AML-193 (cell line): ENCODE measurements at places on chromosomes 6 and 20.

DNA sequence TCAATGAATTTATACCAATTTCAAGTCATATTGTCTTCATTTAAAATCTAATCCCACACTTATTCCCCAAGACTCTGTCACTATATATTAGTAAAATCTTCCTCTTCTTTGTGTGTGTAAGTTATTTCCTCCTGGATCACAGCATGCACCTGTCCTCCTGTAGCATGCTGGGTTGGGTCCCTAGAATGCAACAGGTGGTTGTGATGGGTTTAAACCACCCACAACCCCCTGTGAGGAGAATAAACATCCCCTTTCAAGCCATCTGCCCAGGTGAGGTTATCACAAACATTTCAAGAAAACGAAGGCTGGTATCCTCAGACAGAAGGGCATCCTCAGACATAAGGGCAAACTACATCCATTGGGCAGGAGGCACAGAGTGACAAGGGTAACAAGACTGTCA, 26.4 kb downstream of the DZANK1 start:
- no peak for DNase-seq

DNA sequence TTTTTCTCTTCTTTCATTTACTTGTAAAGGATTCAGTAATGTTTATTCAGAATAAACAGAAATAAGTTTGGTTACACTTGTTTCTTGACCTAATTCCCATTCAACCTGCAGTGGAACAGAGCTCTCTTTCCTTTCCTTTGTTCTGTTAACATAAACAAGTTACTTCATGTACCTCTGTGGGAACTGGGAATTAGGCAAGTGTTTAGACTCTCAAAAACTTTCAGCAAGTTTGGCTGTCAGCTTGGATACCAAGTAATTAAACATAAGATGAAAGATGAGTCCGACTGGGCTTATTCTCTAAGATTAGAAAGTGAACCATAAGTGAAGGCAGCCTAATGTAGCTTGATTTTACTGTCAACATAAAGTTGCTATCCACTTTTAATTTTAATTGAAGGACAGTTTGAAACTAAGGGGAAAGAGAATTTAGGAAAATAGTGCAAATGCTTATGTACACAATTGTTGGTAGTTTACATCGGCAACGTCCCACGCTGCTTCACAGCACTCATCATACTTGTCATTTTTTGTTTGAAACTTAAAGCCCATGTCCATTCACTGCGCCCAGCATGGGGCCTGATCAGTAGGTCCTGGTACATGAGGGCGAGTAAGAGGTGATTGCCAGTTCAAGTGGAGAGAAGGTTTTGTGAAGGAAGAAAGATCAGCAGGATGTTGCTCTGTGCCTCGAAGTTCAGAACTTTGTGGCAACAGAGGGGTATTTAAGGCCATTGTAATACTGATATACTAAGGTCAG, 113.0 kb downstream of the PLEKHG1 start:
- no peak for DNase-seq

DNA sequence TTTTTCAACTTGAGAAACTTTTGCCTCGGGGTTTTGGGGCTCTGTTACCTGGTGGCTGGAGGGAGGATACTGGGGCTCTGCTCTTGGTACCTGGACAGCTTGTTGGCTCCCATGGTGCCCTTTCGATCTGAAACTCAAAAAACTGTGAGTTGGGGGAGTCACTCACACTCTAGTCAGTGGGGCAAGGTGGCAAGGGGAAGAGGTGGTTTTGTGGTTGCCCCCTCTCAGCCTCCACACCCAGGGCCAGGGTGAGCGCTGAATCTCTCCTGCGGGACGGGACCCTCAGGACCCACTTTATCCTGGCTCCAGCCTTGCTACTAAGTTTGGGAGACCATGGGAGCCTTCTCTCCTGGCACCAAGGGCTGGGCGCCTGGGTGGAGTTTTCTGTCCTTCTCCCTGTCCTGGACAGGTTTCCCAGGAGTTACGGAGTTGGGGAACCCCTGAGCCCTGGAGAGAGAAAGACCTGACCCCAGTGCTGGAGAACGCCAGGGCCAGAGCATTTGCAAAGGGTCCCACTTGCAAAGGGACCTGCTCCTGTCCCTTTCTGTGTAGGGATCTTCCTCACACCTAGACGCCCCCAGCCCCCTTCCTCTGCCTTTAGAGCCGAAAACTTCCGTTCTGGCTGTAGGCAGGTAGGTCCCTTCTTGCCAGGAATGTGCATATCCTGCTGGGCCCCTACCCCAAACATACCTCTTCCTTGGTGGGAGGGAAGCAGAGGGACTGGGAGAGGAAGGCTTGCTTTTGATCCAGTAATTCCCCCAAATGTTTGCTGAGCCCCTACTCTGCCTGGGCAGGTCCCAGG, 2.9 kb downstream of the FOXP4 start:
- DNase-seq: no peak

DNA sequence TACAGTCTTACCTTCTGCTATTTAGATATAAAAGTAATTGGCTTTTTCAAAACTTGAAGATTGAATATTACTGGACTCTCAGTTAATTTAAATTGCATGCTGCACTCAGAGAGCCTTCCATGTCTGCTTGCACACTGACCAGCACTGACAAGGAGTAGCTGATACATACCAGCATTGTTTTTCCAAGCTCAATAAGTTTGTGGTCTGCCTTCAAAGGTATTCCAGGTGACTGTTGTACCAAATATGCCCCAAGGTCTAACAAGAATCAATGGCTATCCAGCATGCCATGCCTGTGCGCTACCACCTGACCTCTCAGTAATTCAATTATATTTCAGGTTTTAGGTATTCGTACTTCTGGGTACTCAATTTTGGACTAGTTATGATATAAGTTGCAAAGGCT, 30.0 kb downstream of the BEND6 start:
- peak; percentile 53 for DNase-seq

DNA sequence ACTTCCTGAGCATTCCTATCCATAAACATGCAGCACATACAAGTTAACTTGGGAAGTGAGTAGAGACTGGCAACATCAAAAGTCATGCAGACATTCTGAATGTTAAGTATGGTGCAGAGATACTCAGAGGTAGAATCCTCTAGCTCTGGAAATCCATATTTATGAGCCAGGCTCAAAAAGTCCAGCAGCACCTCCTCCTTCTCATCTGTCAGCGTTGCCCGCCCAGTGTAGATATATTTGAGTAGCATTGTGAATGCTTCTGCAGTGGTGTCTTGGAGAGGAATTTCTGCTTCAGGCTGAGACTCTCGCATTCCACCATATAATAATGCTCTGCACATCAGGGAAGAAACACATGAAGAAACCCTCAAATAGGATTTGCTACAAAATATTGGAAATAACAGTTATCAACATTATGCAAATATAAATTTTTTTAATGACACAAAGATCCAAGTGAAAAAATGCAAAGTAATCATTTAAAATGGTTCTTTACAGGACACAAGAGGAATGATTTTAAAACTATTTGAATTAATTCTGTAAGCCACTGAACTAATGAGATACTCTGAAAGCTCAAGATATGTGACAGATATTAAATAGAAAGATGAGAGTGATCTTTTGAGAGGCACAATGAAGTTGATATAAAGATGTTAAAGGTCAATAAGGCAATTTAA, 45.6 kb downstream of the BTBD9 start:
- no peak for DNase-seq

DNA sequence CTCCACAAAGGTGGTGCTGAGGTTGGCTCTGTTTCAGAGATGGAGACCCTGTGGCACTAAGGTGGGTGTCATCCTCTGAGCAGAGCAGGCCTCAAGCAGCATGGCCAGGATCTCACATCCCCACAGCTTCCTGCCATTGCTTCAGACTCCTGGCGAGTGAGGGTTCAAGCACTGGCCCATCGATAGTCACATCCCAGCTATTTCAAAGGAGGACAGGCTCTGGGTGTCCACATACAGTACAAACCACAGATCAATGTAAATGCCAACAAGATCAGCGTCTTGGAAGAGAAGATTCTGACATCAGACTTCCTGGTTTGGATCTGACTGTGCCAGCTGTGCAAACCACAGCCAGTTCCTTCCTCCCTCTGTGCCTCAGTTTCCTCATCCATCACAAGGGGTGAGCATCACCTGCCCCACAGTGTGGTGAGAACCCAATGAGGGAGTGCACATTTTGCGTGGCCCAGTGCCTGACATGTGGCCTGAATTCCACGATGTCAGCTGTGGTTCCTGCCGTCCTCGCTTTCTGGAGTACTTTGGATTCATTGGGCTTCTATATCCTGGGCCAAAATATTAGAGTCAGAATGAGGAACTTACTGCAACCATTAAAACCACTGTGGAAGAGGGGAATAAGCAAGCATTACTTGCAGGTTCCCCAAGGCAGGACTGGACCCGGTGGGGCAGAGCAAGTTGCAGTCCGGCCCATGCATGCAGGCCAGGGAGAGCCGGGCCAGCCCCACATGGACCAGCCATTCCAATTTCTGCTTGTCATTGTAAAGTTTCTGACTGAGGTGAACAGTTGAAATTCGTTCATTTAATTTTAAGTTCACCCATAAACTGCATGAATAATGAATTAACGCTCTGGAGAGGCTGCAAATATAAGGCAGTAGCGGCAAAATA, 236.0 kb downstream of the TTLL2 start:
- no peak for DNase-seq

DNA sequence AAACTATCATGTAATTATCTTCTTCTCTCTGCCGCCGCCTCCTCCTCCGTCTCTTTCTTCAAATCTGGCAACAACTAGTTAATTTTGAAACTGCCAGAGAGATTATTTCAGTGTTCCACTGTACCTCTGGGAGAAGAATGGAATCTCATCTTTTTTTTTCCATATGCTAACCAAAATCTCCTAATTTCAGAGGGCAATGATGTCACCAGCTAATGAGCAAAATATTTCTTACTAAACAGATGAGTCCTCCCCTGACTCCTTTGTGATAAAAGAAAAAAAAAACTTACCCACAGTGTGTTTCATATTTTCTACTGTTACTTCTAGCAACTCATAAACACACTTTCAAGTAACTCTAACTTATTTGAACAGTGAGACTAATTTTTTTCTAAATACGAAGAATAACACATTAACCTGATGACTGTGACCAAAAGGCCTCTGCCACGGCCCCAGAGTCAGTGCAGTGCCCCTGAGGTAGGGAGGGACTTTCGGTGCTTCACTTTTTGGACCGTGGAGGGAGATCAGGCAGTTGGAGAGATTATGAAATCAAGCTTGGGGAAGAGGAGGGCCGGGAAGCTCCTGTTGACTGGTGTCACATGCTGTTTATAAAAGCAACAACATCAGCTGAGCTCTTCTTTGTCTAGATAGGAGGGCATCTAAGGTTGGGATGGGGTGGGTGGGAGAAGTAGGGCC, 159.6 kb downstream of the SASH1 start:
- no peak for DNase-seq

DNA sequence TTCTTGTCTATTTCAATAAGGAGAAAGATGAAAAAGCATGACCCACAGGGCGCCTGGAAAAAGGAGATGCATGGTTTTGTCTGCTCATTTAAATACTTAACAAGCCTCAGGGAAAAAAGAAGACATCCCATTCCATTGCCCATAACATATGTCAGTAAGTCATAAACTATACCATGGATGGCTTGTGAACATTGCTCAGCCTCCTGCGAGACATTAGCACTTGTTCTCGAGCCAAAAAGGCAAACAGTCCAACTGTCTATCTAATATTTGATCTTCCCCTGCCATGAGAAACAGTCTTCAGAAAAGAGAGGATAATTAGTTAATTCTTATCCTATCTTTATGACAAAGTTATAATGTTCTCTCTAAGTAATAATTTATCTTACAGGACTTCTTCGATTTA, 527.4 kb downstream of the HACE1 start:
- no peak for DNase-seq

DNA sequence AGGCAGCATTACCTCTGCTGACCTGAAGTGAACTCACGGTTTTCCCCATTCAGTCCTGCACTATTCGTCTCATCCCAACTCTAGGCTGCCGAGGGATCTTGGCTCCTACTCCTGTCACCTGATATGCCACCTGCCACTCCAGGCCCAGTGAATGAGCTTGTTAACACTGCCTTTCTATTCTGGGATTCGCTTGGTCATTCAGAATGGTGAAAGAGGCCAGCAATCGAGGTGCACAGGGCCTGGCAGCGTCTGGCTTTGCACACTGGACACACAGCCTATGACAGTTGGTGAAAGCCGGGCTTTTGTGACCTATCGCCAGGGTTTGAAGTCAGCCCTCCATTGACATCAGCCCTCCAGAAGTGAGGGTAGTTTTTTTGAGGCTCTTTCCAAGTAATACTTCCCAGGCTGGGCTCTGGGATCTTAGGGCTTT, 59.3 kb upstream of the MYL9 start:
- no peak for DNase-seq

DNA sequence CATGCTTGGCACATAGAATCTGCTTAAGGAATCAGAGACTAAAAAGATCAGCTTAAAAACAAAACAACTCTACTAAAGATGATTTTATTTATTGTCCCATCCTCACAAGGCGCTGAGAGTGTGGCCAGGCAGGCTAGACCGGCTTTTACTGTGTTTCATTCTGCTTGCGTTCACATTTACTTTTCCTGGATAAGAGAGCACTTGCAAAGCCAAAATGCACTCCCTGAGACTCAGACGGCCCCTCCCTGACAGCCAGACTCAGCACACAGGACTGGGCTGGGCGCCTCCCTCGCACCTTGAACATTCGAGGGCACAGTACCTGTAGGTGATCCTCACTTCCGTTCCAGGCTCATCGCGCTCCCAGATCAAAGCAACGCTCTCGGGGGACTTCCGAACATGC, 10.2 kb downstream of the ACSS1 start:
- no peak for DNase-seq

DNA sequence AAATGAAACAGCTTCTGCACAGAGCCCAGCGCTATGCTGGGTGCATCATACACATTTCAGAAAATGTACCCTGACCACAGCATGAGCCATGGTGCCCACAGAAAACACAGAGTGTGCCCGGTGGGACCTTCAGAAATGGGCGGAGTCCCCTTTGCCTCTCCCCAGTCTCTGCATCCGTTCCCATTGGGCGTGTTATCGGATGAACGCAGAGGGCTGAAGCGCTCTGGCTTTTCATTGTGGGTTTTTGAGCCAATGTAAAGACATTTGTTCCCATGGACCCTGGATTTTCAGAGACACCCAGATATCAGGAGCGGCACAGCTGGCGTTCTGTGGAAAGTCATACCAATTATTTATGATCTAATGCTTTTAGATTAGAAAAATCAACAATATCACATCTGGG, 99.8 kb downstream of the DACT2 start:
- no peak for DNase-seq

DNA sequence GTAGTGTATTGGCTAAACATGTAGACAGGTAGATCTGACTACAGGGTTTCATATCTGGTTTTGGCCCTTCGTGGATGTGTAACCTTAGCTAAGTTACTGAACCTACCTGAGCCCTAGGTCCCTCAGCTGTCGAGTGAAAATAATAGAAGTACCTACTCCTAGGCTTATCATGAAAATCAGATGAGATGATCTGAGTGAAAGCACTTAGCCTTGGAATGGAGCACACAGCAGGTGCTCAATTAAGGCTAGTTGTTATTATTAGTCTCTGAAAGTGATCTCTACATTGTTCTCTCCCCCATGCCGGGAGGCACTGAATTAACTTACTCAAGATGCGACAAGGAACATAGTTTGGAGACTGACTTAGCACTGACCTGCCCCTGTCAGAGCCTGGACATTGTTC, 174.7 kb upstream of the ZNF217 start:
- no peak for DNase-seq

DNA sequence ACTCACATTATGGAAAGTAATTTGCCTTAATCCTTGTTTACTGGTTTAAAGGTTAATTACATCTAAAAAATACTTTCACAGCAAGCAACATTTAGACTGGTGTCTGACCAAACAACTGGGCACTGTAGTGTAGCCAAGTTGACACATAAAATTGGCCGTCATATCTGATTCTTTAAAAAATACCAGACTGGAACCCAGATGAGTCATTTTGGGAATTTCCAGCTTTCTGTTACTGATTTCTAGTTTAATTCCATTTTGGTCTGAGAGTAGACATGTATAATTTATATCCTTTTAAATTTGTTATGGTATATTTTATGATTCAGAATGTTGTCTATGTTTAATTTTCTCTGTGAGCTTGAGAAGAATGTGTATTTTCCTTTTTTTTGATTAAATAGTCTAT, 44.1 kb downstream of the SCP2D1 start:
- DNase-seq: no peak
